ENCODE measurements at places on chromosomes 16 and 17.
A peak's percentile ranks its signal among the peaks of the same experiment; 100 is the strongest.

DNA sequence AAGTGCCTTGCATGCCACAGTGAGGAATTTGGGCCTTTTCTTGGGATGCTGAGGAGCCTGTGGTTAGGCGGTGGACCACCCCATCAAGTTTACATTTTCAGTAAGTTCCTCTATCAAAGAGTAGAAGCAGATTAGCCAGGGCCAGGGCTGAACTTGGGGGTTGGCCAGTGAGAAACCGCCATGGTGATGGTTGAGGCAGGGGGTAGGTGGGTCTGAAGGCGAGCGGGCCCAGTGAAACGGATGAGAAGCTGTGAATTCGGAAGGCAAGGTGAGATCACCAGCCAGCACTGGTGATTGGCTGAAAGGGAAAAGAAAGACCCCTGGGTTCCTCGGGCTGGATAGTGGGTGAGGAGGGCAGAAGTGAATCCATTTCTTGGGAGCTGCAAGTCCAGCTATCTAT lies 311.4 kb downstream of the CBLN1 start:
- DNase-seq: no peak

DNA sequence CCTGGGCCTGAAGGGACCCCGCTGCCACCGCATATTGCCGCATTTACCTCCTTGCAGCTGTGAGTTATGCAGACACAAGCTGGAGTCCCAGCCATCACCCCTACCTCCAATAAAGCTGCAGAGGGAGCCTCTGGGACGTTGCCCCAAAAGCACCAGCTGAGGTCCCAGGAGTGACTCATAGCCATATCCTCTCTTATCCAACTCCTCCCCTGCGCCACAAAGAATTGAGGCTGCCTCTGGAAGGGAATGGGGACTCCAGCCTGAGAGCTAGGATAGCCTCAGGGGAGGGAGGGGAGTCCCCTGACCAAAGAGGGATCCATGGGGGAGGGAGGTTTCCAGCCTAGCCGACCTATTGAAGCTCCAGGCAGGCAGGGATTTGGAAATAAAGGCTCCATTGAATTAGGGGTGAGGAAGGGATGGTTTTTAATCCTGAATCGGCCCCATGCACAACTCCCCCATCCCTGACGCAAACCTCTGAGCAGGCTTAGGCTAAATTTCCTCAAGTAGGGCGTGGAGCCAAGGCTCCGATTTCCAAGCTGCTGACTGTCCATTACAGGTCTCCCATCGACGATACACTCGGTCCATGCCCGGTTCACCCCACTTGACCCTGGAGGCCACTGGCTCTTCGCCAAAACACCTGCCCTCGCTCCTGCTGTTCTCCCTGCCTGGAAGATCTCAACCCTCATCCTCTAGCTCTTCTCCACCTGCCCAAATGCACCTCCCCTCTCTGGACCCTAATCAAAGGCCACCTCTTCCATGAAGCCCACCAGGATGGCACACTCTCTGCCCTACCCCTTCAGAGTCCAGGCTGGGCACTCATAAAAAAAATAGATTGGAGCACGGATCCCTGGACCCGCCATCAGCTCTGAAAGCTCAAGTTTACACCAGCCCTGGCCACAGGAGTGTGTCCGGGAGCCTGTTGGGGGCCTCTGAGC lies 27.5 kb downstream of the PIMREG start:
- no peak for DNase-seq

GRCh38 chr16:17225541-17225940 lies 245.2 kb downstream of the XYLT1 start:
- DNase-seq: no peak

GRCh38 chr17:29048440-29049368 lies 5.8 kb downstream of the PIPOX start:
- DNase-seq: no peak

DNA sequence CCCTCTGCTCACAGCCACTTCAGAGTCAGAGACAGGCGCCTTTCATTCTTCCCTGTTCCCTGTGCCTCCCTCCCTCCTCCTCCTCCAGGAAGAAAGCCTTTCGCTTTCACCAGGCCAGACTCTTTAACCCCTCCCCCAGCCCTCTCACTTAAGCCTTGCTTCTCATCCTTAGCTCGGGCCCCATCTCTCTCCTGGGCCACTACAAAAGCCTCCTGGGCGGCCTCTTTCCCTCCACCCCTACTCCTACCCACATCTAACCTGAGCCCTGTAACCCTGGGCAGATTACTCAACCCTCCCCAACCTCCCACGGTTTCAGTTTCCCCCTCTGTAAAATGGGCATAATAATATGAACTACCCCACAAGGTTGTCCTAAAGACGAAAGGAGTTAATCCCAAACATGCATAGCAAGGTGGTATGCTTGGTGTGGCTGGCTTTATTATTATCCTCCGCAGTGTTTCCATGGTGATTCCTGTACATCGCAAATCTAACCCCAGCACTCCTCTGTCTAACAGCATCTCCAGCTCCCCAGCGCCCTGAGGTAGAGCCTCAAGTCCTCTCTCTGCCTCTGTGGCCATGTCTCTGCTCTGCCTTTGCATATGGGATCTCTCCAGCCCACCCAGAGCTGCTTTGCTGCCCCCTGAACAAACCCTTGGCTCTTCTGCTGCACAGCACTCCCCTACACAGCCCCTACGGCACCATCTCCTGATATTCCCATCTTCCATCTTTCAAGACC lies 17.7 kb downstream of the PIMREG start:
- DNase-seq: no peak

GRCh38 chr16:56941092-56941491 lies 9.2 kb downstream of the HERPUD1 start:
- no peak for DNase-seq

DNA sequence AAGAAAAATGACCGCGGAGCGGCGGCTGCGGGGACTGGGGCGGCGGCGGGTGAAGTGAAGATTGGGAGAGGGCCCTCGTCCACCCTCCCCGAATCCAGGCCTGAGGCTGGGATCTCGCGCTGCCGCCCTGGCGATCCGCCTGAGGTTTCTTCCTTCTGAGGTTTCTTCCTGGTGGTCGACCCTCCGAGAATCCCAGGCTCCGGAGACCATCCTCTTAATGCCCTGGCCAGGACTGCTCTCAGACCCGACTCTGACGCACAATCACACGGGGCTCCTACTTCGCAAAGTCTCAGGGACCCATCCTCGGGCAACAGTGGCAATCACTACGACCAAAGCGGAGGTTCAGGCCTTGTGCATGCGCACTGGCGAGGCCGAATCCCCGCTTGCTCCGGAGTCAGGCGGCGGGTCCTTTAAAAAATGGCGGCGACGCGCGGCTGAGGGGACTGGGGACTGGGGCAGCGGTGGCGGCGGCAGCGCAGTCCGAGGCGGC lies 18.0 kb upstream of the KCNJ18 start:
- no peak for DNase-seq

- no peak for DNase-seq
These were observed 14.3 kb downstream of the MLYCD start for GRCh38 chr16:83913245-83913633.

GRCh38 chr16:27364493-27365141 lies 37.4 kb upstream of the IL21R start:
- DNase-seq: no peak

DNA sequence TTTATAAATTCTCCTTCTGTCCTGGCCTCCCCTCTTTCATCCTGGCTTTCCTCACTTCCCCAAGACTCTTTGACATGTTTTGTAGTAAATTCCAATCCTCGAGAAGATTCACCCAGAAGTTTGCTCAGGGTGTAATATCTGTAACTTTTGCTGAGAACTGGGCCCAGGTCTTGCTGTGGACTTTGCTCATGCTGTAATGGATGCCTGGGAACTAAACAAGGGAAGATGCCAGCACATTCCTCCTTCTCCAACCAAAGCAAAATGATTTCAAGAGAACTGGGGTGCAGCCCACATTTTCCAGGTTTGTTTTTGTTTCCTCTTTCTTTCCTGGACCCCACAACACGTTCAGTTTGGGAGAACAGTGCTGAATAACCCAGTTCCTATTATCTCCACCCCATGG lies 6.6 kb upstream of the SALL1 start:
- no peak for DNase-seq

GRCh38 chr16:4370570-4371356 lies 885 bp upstream of the VASN start:
- peak; percentile 29 for DNase-seq

- no peak for DNase-seq
These were observed 2.8 kb upstream of the UBTF start for GRCh38 chr17:44222112-44222869.

GRCh38 chr17:61414936-61415251 lies 15.3 kb downstream of the TBX2 start:
- no peak for DNase-seq

GRCh38 chr17:73228748-73229236 lies 32.9 kb downstream of the CPSF4L start:
- DNase-seq: peak; percentile 50
